Mesenteric fat pad (tissue), 1 donor: ENCODE measurements at places on chromosomes 4 and X. TPM values are rescaled to one million over a fixed set of nuclear protein-coding genes. Genes with fewer than 3 reads are reported as not detected.

GRCh38 chrX:71910986-71911730 lies 513 bp downstream of the NHSL2 start:
- no peak for DNase-seq

PABPC1L2B gene
- total RNA-seq: not detected

- DNase-seq: no peak
Observed at GRCh38 chrX:107678957-107679740, 50.8 kb downstream of the PRPS1 start.

GRK4 gene
- total RNA-seq: 6.0 TPM

DNA sequence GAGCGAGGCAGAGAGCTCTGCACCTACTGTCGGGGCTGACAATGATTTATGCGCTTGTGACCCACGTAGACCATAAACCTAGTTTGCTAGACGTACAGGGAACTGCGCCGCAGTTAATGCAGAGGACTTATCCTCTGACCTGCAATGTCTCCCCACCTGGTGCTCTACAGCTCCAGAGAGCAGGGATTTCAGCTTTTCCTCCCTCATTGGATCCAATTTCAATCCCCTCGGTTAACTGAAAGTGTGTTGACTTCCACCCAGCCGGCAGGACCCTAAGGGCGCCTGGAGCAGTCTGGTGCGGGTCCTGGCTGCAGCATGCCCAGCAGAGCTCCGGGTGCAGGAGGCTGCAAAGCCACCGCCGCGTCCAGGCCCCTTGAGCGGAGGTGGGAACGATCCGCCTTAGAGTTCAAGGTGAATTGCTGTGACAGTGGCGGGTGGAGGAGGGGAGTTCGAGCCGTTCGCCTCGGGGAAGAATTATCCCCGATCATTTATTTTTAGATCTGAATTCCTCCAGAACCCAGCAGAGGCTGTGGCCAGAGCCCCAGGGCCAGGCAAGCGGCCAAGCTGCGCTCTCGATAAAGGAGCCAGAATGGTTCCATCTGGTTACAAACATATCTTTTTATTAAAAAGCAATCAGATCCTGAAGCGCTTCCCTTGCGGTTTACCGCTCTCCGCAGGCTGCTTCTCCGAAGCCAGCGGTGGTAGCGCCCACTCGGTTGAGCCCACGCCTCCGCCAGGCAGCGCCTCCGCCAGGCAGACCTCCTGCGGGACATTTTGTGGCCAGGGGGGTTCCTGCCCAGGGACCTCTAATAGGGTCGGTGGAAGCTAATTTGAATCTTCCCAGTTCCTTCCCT lies 66.0 kb downstream of the FBXO8 start:
- no peak for DNase-seq

DNA sequence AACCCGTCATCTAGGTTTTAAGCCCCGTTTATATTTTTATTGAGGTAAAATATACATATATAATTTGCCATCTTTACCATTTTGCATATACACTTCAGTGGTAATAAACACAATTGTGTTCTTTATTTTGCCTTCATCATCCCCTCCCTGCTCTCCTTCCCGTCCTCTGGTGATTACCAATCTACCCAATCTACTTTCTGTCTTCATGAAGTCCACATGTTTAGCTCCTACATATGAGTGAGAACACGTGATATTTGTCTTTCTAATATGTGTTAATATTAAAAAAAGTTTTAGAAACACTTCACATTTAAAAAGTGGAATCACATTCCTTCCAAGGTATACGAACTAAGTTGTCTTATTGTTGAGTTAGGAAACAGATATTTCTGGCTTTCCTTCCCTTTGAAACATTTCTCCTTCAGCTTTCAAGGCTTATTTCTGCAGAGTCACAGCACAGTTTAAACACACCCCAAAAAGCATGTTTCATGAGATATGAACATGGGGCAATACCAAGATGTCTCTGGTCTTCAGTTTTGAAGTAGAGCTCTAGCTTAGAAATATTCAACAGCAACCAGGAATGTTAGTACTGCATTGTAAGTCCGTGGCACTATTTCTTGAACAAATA lies 35.9 kb downstream of the GYPA start:
- no peak for DNase-seq

NMU gene
- not detected for total RNA-seq

GRCh38 chr4:93731456-93731855 lies 97.1 kb upstream of the ATOH1 start:
- DNase-seq: no peak

DNA sequence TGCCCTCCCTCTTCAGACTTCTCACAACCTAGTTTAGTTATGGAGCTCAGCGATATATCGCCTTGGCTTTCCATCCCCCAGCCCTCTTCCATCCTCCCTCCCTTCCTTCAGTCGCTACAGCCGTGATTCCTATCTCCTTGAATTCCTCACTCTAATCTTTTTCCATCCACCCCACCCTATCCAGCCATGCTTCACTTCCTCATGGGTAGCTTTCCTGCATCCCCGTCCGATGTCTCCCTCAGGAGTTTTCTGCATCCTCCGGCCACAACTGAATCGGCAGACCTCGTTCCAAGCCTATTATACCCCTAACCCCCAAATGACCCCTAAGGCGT lies 456 bp downstream of the SNX12 start:
- DNase-seq: no peak

- DNase-seq: no peak
Observed at GRCh38 chr4:26930964-26931363, 70.3 kb downstream of the STIM2 start.

DNA sequence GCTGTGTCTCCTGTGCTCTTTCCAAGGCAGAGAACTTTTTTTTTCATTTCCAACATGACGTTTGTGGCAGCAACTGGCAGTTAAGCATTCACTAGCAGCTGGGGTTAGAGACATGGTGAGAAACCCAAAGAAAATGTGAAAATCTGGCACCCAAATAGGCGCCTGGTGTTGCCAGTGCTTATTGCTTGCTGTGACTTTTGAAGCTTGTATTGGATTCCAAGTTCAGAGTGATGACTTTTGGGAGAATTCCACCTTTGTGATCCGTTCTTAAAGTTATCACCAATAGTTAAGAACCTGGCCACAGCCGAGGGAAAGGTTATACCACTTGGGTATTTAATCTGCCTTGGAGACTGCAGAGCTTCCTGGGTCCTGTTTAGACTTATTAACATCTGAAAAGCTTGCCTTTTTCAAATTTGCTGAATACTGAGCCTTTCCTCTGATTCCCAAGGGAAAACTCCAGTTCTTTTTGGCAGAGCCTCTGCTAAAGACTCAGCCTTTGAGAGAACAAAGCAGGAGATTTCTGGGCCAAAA lies 101.0 kb downstream of the OPHN1 start:
- DNase-seq: no peak

DNA sequence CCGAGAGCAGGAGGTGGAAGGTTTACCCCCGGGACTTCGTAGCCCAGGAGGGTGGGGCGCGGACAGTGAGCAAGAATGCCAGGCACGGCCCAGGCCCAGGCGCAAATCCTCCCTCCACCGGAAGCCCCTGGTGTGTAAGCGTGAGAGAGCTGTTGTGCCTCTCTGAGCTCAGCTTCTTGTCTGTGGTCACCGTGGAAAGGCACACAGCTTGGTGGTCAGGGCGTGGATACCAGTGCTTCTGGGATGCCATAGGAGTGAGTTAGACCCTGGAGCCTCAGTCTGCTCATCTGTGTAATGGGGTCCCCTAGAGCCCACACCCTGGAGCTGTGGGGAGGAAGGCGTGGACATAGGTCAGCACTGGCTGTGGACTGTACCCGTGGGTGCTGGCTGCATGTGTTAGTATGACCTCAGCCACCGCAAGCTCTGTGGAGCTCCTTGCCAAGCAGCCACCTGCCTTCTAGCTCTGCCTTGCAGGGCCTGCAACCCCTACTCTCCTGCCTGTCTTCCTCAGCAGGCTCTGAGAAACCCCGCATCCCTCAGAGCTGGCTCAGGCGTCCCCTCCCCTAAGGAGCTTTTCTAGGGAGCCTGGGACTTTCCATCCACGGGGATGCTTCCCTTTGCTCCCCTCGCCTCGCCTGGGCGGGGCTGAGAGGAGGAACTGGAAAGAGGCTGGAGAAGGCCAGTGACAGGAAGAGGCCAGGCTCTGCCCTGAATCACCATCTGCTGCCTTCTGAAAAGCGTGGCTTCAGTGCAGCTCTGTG lies 28.0 kb upstream of the AFAP1 start:
- no peak for DNase-seq

H2BW2 gene
- not detected for total RNA-seq

OTC gene
- total RNA-seq: not detected

DNA sequence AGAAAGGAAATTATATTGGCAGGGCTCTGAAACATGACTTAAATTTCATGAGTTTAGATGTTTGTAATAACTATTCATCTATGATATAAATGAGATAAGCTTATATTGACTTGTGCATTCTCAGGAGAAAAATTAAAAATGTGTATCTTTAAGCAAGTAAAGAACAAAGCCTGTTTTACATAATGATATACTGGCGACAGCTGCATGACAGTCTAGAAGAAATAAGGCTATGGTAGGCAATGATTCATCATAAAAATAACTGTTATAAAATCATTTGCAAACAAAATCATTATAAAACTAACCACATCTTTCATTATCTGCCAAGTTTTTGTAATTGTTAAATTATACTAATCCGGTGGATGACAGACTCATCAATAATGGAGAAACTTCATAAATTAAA lies 188.1 kb downstream of the ADAM29 start:
- DNase-seq: no peak

- DNase-seq: peak; percentile 92
Observed at GRCh38 chrX:21940356-21940829, at the start of gene SMS. Gene SMS (plus strand): TSS chrX:21940709. CDS start chrX:21940825, 116 bp downstream.

FAM47E gene
- 3.3 TPM for total RNA-seq

DNA sequence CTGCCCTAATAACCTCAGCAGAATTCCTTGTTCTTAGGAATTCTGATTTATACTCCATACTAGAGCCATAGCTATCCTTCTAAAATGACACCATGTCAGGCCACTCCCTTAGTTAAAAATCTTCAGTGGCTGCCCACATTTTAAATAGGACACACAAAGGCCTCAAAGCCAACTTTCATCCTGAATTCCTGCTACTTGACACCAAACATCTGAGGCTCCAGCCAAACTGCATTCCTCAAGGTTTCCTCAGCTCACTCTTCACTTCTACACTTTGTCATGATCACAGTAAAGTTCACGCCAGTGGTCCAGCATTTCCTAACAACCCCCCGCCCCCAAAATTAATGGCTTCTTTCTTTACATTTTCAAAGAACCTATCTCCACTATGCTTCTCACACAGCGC lies 124.3 kb downstream of the ADGRA3 start:
- DNase-seq: no peak

- no peak for DNase-seq
Observed at GRCh38 chrX:24838629-24839028, 144.9 kb downstream of the POLA1 start.

DNA sequence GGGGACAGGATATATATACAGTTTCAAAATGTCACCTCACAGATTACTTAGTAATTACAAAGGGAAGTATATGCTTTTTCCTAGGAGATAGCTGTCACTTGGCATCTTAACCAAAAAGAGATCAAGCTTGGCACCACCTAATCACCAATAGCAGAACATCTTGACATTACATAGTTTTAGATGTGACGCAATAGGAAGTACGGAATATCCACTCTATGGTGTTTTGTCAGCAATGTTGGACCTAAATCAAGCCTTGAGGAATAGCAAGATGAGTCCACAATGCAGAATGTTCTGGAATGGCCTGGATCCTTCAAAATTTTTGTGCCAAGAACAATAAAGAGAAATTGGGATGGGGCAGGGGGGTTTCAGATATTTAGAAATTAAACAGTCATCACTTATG lies 1488.2 kb downstream of the FSTL5 start:
- DNase-seq: no peak

DNA sequence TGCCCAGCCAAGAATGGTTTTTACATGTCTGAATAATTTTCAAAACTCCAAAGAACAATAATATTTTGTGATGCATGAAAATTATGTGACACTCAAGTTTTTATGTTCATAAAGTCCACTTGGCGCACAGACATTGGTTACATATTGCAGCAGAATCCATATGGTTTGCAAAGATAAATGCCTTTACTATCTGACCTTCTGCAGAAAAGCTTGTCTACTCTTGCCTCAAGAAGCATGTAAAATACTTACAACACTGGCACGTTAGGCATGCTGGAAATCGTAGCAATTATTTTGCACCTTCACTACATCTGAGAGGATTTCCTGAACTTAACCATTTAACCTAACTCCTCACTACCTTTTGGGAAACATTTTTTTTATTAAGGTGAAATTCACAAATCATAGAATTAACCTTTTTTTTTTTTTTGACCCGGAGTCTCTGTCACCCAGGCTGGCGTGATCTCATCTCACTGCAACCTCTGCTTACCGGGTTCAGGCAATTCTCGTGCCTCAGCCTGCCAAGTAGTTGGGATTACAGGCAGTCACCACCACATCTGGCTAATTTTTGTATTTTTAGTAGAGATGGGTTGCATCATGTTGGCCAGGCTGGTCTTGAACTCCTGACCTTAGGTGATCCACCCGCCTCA lies 3.5 kb upstream of the XG start:
- no peak for DNase-seq

- no peak for DNase-seq
Observed at GRCh38 chr4:110289601-110290100, 91.2 kb upstream of the ELOVL6 start.

DNA sequence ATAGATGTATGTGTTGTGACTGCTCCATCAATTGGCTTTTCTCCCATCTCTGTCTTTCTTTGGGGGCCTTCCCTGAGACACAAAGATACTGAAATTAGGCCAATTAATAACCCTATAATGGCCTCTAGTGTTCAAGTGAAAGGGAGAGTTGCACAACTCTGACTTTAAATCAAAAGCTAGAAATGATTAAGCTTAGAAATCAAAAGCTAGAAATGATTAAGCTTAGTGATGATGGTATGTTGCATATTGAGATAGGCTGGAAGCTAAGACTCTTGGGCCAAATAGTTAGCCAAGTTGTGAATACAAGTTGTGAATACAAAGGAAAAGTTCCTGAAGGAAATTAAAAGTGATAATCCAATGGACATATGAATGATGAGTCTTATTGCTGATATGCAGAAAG lies 452.9 kb upstream of the AGA start:
- DNase-seq: no peak

GATA1 gene
- not detected for total RNA-seq

NLRP2B gene
- not detected for total RNA-seq

DNA sequence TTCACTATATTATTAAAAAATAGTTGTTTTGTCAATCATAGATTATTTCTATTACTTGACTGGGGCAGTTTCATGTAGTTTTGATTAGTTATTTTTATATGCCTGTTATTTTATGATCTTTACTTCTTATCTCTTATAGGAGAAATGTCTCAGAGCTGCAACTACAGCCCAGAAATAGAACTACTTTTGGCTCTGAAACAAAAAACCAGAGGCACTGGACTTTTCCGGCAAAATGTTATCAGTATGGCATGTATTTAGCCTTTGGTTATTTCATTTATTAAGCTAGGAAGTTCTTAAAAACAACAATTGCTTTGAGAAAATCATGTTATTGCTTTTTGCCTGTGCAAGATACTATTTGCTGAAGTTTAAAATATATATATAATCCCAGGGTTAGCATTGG lies 566.5 kb downstream of the ANKRD50 start:
- no peak for DNase-seq

DNA sequence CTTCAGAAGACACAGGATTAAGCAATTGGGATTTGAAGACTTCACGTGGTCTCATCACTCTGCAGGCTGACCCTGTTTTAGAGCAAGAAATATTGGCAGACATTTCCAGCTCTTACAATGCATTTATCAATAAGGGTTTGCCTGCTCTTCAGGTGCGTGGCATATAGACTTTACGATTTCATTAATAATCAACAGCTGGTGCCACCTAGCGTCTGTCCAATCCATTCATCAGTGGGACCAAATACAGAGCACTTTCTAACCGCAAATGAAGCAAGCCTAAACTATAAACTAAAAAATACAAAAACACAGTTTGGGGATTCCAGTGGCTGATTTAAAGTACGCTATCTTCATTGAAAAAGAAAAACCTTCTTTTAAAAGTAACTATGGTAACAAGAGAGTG lies 125.4 kb upstream of the DMD start:
- DNase-seq: no peak
